Dermis blood vessel endothelial cell (primary cell): ENCODE measurements at places on chromosomes 6 and 20. TPM values are rescaled to one million over a fixed set of nuclear protein-coding genes. Genes with fewer than 3 reads are reported as not detected.

DNA sequence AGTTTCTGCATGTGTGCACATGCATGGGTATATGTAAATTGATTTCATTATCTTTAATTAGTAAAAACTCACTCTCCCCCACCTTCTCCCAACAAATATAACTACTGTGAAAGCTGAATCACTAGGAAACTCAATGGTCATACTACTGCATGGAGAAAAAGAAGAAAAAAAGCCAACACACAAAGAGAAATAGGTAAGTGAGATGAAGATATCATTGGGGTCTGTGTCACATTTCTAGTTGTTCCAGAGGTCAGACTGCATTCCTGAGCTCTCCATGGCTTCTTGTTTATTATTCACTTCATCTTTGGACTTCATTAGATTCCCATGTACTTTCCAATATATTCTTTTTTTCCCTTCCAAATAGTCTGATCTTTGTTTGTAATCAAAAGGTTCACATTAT is 98.2 kb downstream of the PTPRK start:
- DNase-seq = no peak

DNA sequence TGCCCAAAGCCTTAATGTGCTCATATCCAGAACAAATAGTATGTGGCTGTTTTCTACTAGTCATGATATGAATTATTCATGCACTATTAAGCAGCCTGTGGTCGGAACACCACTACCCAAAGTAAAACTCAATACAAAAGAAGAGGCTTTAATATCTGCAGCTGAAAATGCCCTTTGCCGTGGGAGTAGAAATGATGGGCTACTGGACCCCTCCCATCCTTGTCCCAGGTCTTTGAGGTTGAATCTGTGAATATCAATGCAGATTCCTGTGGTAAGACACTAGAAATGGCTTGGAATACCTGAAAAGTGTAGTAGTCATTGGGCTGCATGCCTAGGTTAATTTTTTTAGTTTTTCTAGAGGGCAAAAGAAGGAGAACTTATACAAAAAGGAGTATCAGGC is 303.7 kb downstream of the TBC1D7 start:
- DNase-seq = no peak

DNA sequence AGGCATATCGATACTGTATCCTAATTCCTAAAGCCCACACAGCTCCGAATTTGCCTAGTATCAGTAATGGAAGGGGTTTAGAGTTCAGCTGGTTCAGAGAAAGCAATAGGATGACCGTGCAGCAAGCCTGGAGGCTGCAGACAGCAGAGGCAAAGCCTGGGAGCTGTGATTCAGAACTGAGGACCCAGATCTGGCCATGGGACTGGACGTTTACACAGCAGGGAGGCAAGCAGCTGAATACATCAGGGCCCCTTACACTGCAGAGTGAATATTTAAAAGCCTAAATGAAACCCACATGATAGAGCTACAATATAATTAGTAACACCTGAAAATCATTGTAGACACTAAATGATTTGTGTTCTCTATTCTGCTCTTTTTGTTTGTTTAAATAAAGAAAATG is 38.0 kb downstream of the ELOVL2 start:
- DNase-seq = no peak

DNA sequence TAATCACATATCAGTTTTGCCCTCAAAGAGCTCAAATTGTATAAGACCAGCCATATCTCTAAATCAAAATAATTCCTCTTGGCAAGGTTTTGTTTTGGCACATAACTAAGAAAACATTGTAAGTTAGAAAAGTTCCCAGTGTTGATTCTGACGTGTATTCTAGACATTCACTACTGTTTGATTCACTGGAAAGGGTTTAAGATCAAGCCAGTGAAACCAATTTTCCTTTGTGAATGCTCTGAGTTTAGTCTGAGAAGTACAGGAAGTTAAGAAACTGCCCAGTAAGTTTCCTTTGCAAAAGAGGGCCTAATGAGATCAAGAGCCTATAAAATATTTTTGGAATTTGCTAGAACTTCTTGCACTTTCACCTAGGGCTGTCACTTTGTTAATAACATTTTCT is 143.0 kb downstream of the FNDC1 start:
- no peak for DNase-seq

- peak; percentile 19 for DNase-seq
Observed at GRCh38 chr6:21441386-21441785, 152.2 kb upstream of the SOX4 start.

DNA sequence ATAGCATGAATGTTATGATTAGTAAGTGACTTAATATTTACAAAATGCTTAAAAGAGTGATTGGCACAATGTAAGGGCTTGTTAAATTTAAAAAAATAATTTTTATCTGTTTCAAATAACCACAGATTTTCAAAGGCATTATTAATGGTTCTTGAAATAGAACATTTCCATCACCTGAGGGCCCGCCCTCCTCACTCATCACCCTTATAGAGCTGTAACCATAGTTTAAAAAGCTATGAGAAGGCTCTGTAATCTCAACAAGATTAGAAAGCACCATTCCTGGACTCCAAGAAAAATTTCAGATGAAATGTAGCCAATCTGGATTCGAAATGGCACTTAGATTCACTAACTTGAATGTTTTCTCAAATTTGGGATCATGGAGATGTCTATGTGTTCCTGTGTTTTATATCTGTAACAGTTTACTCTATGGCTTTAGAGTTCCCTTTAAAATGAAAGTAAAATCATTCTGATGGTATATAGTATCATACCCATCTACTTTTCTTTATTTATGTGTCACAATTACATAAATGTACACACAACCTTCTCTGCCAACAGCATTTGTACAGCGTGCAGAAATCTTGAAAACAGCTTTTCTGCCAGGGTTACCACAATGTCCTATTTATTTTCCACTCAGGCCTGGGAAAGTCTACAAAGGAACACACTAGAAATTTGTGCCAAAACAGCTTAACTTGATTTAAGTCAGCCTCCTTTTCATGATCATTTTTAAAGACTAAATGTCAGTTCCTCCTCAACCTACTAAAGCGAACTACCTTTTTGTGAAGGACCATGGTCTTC is 207.7 kb downstream of the TBX18 start:
- no peak for DNase-seq

- peak; percentile 69 for DNase-seq
Observed at GRCh38 chr6:165729307-165729936, 66.4 kb upstream of the PDE10A start.

GRCh38 chr20:53142225-53143127 is 170.3 kb downstream of the TSHZ2 start:
- no peak for DNase-seq

- no peak for DNase-seq
Observed at GRCh38 chr20:50129662-50130355, 16.9 kb upstream of the UBE2V1 start.

GRCh38 chr20:52446421-52447224 is 255.0 kb upstream of the ZFP64 start:
- DNase-seq = no peak

DNA sequence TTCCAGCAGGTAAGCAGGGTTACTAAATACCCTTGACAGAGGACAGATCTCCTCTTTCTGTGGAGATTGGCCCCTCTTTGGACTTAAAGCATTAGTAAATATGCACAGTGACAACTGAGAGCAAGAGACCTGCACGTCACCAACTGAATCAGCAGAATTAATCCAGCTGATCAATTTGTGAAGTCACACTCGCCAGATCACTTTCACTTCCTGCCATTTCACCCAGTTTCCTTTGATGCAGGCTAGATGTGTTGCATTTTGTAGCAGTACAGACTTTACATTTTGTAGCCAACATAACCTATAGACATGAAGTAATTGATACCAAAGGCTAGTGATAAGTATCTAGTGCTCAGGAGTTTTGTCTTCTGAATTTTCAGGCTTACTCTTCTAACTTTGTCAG is 11.9 kb downstream of the SYNE1 start:
- no peak for DNase-seq

- DNase-seq = no peak
Observed at GRCh38 chr20:49624317-49624716, 56.4 kb upstream of the PTGIS start.

GRCh38 chr6:63295553-63296194 is 24.1 kb downstream of the LGSN start:
- DNase-seq = no peak

- DNase-seq = no peak
Observed at GRCh38 chr6:63899550-63899949, 263.9 kb downstream of the PHF3 start.

GRCh38 chr6:112027942-112028674 is 25.8 kb upstream of the CCN6 start:
- DNase-seq = no peak

TMEM170B gene
- total RNA-seq = 2.4 and 4.1 TPM in 2 replicates

DNA sequence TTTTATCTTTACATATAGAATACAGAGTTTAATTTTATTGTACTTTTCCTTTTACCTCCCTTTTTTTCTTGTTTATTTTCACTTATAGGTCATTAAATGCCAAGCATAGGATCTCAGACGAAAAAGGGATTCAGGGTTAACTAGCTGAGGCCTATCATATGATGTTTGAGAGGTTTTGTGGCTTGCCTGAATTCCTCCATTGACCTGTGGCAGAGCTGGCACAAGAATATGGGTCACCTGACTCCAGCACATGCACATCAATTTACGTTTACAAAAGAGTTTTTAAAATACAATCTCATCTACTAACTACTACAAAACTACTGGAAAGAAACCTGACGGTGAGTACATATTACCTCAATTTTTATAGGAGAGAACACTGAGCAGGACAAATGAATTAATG is 60.4 kb downstream of the SGK1 start:
- DNase-seq = no peak

RBM24 gene
- 2.9 and 3.4 TPM in 2 replicates for total RNA-seq
